ENCODE measurements at places on chromosomes 6 and 20.

- DNase-seq: no peak
Measured at GRCh38 chr20:62511300-62511914, 35.6 kb upstream of the GATA5 start.

GRCh38 chr20:61960836-61961235 lies 104.8 kb downstream of the TAF4 start:
- no peak for DNase-seq

- no peak for DNase-seq
Measured at GRCh38 chr20:42749556-42749955, 440.1 kb downstream of the PTPRT start.

DNA sequence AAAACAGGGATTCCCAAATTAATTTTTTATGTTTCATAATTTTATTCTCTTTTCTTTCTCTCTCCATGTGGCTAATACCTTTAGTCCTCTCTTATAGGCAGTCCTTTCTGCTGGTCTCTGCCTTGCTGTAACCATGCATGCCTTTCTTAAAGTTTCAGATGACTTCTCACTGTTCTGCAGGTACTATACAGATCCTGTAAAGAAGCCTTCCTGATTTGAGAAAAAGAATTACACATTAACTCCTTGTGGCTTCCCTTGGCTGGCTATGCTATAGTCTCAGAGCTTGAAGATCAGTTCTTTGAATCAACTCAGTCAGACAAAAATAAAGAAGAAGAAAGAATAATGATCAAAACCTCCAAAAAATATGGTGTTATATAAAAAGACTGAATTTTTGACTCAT lies 7.3 kb upstream of the GPR63 start:
- no peak for DNase-seq

GRCh38 chr20:9627219-9627618 lies 112.8 kb downstream of the LAMP5 start:
- no peak for DNase-seq

DNA sequence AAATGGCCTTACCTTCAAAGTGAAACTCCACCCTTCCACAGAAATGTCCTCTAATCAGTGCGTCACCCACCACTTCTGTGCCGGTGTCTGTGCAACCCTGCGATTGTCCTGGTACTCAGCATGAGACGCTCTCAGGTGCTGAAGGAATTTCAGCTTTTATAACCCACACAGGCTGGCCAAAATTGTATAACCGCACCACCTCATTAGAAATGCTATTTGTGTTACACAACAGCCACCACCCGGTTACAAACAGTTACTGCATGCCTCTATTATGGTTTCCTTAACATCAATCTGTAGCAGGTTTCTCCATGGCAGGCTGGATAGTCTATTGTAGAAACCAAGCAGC lies 51.5 kb downstream of the SLC23A2 start:
- no peak for DNase-seq

DNA sequence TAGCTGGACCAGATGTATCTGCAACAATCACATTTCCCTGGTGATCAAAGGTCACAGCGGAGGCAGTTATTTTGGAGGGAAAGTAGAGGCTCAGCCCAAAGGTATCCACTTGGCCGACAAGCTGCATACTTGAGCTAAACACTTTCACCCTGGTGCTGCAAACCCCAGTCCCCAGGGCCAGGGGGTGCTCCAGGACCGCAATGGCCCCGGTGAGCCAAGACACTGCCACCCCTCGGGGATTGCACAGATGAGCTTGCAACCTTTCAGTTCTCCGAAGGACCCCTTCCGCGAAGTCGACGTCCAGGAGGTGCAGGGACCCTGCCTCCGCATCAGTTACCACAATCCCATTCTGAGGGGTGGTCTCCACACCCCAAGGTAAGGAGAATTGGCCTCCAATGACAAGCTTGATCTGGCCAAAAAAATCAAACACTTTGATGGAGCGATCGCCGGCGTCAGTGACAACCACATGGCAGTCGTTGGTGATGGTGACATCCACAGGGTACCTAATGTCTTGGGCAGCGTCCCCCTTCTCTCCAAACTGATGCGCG lies 823 bp downstream of the NHLRC1 start:
- DNase-seq: no peak

DNA sequence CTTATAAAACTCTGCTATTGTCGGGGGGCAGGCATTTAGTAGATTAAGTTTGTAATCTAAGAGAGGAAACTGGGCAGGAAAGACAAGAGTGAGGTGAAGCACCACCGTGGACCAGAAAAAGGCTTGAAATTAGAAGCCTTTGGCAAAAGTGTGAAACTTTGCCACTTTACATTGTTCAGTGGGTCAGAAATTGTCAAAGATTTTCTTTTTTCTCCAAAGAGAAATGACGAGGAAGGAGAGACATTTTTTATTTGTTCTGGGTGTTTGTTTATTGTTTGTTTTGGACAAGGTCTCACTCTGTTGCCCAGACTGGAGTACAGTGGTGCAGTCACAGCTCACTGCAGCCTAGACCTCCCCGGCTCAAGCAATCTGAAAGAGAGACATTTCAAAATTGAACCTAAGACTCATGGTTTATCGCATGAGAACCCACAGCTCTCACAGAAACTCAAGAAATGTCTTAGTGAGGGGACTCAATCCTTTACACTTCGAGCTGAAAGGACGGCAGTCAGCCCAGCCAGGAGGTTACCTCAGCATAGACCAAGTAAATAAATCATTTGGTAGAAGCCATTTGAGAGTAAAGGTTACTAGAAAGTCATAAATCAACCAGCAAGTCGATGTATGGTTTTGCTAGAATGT lies 262.8 kb upstream of the TAB2 start:
- no peak for DNase-seq

- DNase-seq: no peak
Measured at GRCh38 chr20:48656661-48657211, 171.1 kb downstream of the PREX1 start.

DNA sequence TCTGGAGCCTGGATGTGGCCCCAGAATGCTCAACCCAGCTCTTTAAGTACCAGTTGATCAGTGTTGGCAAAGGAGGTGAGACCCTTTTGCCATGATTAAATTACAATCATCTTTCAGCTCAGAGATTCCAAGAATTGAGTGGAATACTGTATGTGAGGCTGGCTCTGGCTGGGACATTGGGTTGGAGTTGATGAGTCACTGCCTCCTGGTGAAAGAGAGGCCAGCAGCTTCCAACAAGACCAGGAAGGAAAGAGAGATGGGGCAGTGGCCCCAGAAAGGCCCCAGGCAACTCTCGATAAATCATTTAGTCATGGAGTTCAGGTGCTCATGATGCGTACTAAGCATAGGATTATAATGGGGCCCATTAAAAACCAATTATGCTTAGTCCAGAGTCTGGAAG lies 2.1 kb downstream of the TGM6 start:
- no peak for DNase-seq

DNA sequence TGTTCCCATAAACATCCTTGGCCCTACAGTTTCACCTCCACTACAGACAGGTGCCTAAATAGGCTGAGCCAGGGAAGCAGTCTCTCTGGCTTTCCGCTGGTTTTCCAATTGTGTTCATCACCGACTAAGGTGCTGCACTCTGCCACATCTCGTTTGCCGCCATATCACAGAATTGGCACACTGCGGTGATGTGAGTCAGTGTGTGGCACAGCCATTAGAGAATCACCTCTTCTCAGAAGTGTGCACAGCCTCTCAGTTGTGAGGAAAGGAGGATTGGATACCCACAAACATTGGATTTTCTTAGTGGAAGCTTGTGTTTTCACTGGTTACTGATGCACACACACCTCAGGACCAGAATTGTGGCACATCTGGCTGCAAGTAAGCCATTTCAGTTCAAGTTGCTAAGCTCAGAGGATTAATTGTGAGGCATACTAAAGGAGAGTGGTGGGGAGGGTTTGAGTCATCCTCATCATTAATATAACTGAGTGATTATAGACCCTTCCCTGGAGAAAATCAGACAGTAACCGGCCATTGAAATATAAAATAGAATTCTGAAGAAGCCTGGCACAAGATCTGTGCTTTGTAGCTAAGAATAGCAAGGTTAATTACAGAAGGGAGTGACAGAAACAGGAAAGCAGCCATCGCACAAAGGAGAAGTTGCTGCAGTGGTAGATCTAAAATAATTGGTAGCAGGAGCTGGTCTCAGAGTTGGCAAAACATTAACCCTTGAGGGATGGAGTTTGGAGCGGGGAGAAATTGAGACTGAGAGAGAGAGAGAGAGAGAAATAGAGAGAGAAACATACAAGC lies 506.9 kb downstream of the LMBRD1 start:
- DNase-seq: no peak

DNA sequence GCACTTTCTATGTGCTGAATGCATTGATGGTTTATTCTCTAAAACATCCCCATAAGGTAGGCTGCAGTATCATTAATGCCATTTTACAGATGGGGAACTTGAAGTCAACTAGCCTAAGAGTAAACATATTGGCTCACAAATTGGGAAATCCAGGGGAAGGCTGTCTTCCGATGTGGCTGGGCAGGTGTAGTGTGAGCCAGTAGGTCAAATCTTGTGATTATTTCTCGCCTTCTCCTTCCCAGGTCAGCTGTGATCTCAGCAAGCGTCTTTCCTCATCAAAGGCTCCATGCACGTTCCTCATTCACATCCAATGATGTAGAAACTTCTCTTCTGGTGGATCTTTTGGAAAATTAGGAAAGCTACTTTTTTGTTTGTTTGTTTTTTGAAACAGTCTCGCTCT lies 94.1 kb upstream of the SHLD1 start:
- no peak for DNase-seq

DNA sequence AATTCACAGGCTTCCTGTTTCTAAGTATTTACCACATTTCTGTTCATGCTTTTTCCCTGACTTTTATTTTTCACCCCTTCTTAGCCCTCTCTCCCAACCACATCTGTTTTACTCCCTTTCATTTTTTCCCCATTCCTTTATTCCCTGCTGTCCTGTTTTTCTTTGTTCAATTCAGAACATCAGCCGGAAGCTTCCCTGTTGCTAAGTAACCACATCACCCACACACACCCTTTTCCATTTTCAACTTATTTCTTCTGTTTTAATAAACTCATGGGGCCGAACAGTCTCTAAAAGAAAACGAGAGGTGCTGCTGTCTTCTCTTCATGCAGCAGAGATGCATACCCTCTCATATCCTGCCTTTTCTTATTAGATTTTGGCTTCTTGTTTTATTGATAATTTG lies 53.5 kb upstream of the CEP85L start:
- no peak for DNase-seq

- DNase-seq: no peak
Measured at GRCh38 chr20:4335722-4336121, 320.4 kb upstream of the RNF24 start.

- DNase-seq: peak; percentile 70
Measured at GRCh38 chr6:28884423-28885131, 39.2 kb downstream of the TRIM27 start.

GRCh38 chr6:100657678-100658330 lies 193.1 kb upstream of the SIM1 start:
- DNase-seq: no peak

DNA sequence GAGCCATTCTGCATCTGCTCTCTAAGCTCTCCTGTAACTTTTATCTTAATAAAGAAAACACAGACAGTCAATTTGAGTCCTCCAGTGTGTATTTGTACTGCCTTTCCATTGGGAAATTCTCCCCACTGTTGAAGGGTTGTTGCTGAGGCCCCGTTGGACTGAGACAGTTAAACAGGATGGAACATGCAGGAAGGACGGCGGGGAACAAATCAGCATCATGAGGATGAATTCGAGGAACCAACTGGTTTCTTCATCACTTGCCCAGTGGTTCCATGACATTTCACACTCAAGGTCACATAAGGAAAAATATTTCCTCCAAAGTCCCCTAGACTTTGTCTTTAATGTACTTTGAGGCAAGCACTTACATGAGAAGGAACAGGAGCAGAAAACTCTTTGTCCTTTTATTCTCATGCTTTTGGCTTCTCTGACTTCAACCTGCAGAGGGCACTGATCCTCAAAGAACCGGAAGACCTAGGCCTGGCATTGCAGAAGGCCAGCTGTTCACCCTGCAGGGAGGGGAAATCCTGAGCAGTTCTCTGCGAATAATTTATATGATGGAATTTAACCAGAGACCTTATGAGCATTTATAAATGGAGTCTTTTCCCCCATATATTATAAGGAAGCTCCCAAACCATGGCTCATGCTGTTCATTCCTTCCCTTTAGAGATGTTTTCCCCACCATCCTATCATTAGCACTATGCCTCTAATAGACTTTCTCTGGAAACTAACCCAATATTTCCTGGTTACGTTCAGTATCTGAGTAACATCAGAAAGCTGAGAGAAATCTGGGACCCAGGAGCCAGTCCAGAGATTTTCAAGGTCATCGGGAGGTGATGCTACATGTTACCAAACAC lies 55.2 kb upstream of the ADGRF1 start:
- peak; percentile 2 for DNase-seq

GRCh38 chr20:59772373-59772705 lies 161.1 kb downstream of the SYCP2 start:
- no peak for DNase-seq

- DNase-seq: no peak
Measured at GRCh38 chr20:10131732-10132345, 86.8 kb upstream of the SNAP25 start.

GRCh38 chr6:101429845-101430244 lies 36.3 kb downstream of the GRIK2 start:
- no peak for DNase-seq

- no peak for DNase-seq
Measured at GRCh38 chr20:49427751-49428518, 54.5 kb downstream of the KCNB1 start.

- DNase-seq: no peak
Measured at GRCh38 chr6:142883011-142883410, 62.0 kb downstream of the HIVEP2 start.

GRCh38 chr20:62360854-62361798 lies 6.0 kb downstream of the LAMA5 start:
- no peak for DNase-seq

GRCh38 chr6:132054525-132054924 lies 103.4 kb upstream of the CCN2 start:
- DNase-seq: no peak

DNA sequence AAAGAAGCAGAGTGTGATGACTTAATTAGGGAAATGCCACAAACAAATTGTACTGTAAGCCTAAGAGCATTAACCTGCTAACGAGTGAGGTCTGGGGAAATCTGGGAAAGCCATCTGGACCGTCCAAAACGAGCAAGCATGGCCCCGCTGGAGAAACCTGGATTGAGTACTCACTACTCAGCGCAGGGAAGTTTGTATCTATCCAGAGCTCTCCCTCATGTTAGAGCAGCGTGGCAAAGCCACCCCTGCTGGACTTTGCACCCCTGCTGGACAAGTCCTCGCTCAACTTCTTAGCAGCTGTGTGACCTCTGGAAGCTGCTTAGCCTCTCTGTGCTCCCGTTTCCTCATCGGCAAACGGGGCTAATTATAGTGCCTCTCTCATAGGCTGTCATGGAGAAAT lies 37.3 kb downstream of the PSMG4 start:
- DNase-seq: no peak

DNA sequence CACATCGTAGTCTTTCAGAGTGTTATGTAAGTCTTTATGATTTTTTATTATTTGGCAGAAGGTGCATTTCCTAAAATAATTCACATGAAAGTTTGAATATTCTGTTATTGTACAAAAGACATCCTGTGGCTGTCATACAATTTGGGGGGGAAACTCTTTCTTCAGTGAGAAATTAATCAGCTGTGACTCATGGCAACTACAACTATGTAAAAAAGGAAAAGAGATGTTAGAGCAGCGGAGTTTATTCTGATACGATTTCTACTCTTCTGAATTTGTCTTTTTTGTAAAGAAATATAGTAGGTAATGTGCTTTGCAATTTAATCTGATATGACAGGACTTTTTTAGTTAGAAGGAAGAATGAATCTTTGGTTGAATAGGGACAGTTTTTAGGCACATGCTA lies 14.2 kb downstream of the COL19A1 start:
- no peak for DNase-seq
